ENCODE measurements at places on chromosomes 5 and 9. TPM values are rescaled to one million over a fixed set of nuclear protein-coding genes. Genes with fewer than 3 reads are reported as not detected.

Gene GARIN3
- polyA plus RNA-seq, result not detected

Gene AMBP
- 2.4 TPM for polyA plus RNA-seq

Gene RETREG1
- polyA plus RNA-seq, result 50.5 TPM

Gene TPM2
- polyA plus RNA-seq, result 194 TPM

Gene ORM1
- 0.32 TPM for polyA plus RNA-seq

Gene SLC6A3
- 0.45 TPM for polyA plus RNA-seq

Gene PHF2
- 43.0 TPM for polyA plus RNA-seq

Gene CRHBP
- polyA plus RNA-seq, result 26.6 TPM

Gene SLC34A3
- 11.6 TPM for polyA plus RNA-seq

Gene SPINK1
- 29.2 TPM for polyA plus RNA-seq

Gene CCL28
- 2.8 TPM for polyA plus RNA-seq

Gene ACOT12
- 1.3 TPM for polyA plus RNA-seq

Gene ANKRD20A1
- 5.9 TPM for polyA plus RNA-seq

Gene MEIKIN
- not detected for polyA plus RNA-seq

Gene CCL27
- 0.60 TPM for polyA plus RNA-seq

Gene MARCHF3
- polyA plus RNA-seq, result 6.3 TPM

Gene FBP2
- polyA plus RNA-seq, result not detected

Gene CCNO
- 6.2 TPM for polyA plus RNA-seq

Gene TCF7
- polyA plus RNA-seq, result 14.4 TPM

Gene SLC27A4
- polyA plus RNA-seq, result 15.3 TPM

Gene ZBTB26
- polyA plus RNA-seq, result 20.8 TPM

Gene ARHGEF39
- 10.0 TPM for polyA plus RNA-seq

Gene DYNC2I2
- 51.3 TPM for polyA plus RNA-seq

Gene NIPAL4
- polyA plus RNA-seq, result 0.39 TPM

Gene SFXN1
- 46.5 TPM for polyA plus RNA-seq

Gene NUTM2G
- polyA plus RNA-seq, result 4.0 TPM

Gene APBA1
- polyA plus RNA-seq, result 16.2 TPM

Gene DNAH5
- polyA plus RNA-seq, result 1.1 TPM

Gene SMIM23
- not detected for polyA plus RNA-seq

Gene SPINK4
- polyA plus RNA-seq, result not detected

Gene DMRT3
- 3.2 TPM for polyA plus RNA-seq

Gene DPYSL3
- 30.4 TPM for polyA plus RNA-seq

Gene SLCO6A1
- polyA plus RNA-seq, result 0.11 TPM

Gene SPINK13
- 1.2 TPM for polyA plus RNA-seq

Gene MARCHF6
- polyA plus RNA-seq, result 208 TPM

Gene LCN9
- polyA plus RNA-seq, result not detected

Gene KLHL3
- 27.5 TPM for polyA plus RNA-seq

Gene KIF4B
- 0.23 TPM for polyA plus RNA-seq
